NCI-H2107 (cell line): ENCODE measurements at places on chromosomes 4 and X.

- no peak for DNase-seq
These were observed 32.1 kb upstream of the RAB9B start for GRCh38 chrX:103864149-103864548.

- DNase-seq: no peak
These were observed 10.9 kb upstream of the MSX1 start for GRCh38 chr4:4848540-4848939.

GRCh38 chrX:26586570-26586969, 370.6 kb downstream of the MAGEB5 start:
- DNase-seq: no peak

- DNase-seq: no peak
These were observed 244.7 kb downstream of the PALLD start for GRCh38 chr4:168741281-168742173.

DNA sequence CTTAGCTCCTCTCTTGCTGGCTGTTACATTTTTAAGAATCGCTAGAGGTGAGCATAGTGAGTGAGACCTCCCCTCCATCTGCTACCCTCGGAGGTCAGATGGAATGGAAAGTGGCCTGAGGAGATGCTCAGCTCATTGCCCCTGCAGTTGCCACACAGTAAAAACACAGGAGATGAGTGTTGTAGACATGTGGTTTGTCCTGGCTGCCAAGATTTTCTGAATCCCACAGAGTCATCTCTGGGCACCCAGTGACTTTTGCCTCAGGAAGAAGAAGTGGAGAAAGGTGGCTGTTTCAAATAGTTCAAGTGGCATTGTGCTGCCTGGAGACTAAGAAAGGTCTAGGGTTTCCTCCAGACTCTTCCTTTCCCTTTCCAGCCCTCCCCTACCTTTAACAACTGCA, 271.0 kb downstream of the STK32B start:
- no peak for DNase-seq
